ENCODE measurements at places on chromosomes 11 and 22.

- DNase-seq, result no peak
These were observed 541.2 kb downstream of the BUD13 start for GRCh38 chr11:116231543-116231942.

DNA sequence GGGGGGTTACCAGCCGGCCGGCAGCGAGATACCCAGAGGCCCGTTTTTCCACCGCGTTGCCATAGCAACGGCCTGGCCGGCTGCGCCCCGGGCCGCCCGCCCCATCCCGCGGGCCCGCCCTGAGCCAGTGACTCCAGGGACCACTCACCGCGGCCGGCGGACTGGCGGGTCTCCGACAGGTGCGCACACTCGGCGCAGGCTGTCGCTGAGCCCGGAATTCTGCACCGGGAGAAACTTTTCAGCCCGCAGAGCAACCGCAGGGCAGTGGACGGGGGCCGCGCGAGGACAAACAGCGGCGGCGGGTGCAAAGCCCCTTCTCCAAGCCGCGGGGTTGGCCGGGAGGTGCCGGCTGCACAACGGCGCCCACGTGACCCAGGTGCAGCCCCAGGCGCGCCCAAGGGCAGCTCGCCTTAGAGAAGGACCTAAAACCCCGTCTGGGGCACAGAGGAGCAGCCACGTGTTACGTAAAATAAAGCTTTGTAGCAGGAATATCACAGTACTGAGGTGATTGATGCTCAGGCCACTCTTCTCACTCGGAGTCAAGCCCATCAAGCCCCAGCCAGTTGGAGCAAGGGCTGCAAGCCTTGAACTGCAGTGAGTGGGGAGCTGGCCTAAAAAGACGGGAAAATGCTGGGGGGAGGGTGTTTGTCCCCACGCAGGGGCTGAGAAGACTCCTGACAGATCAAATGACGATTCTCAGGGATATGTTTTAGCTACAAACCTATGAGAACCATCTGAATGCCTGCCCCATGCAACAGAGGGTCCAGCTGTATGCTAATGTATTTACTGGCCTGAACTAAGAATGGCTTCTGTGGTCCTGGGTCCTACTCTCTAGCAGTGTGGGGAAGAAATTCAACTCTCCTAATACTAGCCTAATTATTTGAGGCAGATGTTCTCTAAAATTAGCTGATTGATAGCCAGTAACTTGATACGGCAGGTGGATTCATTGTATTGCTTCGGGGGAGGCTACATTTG is at the start of gene STK33:
Gene STK33 (minus strand): TSS at position 294 of the 975 bp plus-strand sequence. CDS start 119,323 bp downstream, outside the sequence.
- no peak for DNase-seq

DNA sequence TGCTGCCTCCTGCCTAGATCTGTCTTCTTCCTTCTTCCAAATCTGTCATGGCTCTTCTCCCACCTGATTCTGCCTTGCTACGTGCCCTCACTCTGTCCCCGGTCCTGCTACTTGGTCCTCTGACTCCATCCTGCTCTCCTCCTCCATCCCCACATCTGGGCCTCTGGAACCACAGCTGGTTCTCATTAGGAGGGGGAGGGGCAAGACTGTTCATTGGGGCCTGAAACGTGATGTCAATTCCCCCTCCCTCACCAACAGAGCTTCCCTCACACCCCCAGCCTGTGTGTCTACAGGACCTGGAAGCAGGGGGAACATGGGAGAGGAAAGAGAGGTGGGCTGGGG is 9.1 kb downstream of the DCHS1 start:
- DNase-seq, result no peak

DNA sequence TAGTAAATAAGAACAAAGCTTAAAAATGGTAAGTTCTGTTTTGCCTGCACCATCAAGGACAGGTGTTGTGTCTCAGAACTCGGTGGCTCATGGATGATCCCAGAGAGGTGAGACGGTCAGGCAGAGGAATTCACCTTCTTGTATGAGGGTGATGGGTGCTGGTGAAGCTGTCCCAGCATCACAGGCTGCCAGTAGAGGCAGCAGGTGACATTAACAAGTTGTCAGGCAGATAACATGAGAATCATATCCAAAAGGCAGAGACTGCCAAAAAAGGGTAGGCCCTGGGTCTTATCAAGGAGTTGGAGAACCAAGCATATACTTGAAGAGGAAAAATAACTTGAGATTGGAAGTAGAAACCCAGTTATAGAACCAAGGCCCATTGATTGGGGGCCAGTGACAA is 437.8 kb downstream of the DYNC2H1 start:
- DNase-seq, result no peak

Data from thoracic aorta (tissue), 2 donors.